Ovary (tissue), 10 donors: ENCODE measurements at places on chromosomes 4 and X. TPM values are rescaled to one million over a fixed set of nuclear protein-coding genes. Genes with fewer than 3 reads are reported as not detected.

HGFAC gene
- polyA plus RNA-seq, result not detected

AMOT gene
- 13.1 TPM for polyA plus RNA-seq

CXXC4 gene
- 2.1 TPM for polyA plus RNA-seq

SETD7 gene
- polyA plus RNA-seq, result 14.3 TPM

VEGFC gene
- 19.5 TPM for polyA plus RNA-seq

UGT2A1 gene
- not detected for polyA plus RNA-seq

RASSF6 gene
- polyA plus RNA-seq, result 1.0 TPM

C4orf54 gene
- polyA plus RNA-seq, result not detected

EDNRA gene
- polyA plus RNA-seq, result 36.3 TPM

HHIP gene
- 1.1 TPM for polyA plus RNA-seq

GAGE12J gene
- polyA plus RNA-seq, result not detected

RBM46 gene
- polyA plus RNA-seq, result 0.08 TPM

LDB2 gene
- polyA plus RNA-seq, result 89.1 TPM

C4orf50 gene
- polyA plus RNA-seq, result 0.04 TPM

TEX13B gene
- not detected for polyA plus RNA-seq

GSX2 gene
- not detected for polyA plus RNA-seq

FGFBP1 gene
- polyA plus RNA-seq, result not detected

CLDN34 gene
- polyA plus RNA-seq, result 0.12 TPM

TLR3 gene
- polyA plus RNA-seq, result 2.2 TPM

MTNR1A gene
- polyA plus RNA-seq, result not detected

MAGEH1 gene
- 38.7 TPM for polyA plus RNA-seq

ELOVL6 gene
- 1.2 TPM for polyA plus RNA-seq

SMIM10 gene
- 11.1 TPM for polyA plus RNA-seq

NR3C2 gene
- 6.8 TPM for polyA plus RNA-seq

DCHS2 gene
- 0.68 TPM for polyA plus RNA-seq

PASD1 gene
- not detected for polyA plus RNA-seq

SOWAHB gene
- 0.07 TPM for polyA plus RNA-seq

CLDN22 gene
- polyA plus RNA-seq, result not detected

GAGE12E gene
- not detected for polyA plus RNA-seq

SPANXA1 gene
- not detected for polyA plus RNA-seq

SFRP2 gene
- polyA plus RNA-seq, result 0.63 TPM

PAGE2B gene
- not detected for polyA plus RNA-seq

TMEM47 gene
- 49.2 TPM for polyA plus RNA-seq

FTHL17 gene
- not detected for polyA plus RNA-seq

RNF212 gene
- 6.8 TPM for polyA plus RNA-seq

FAM193A gene
- polyA plus RNA-seq, result 16.0 TPM

ADH5 gene
- 161 TPM for polyA plus RNA-seq

ADGRL3 gene
- 8.6 TPM for polyA plus RNA-seq

C4orf36 gene
- 1.4 TPM for polyA plus RNA-seq

SULT1B1 gene
- polyA plus RNA-seq, result 0.82 TPM

KLF8 gene
- 16.8 TPM for polyA plus RNA-seq

RENBP gene
- 1.2 TPM for polyA plus RNA-seq

TEC gene
- polyA plus RNA-seq, result 1.5 TPM
